C1 segment of cervical spinal cord (tissue), 14 donors: ENCODE measurements at places on chromosomes 13 and 19.

DNA sequence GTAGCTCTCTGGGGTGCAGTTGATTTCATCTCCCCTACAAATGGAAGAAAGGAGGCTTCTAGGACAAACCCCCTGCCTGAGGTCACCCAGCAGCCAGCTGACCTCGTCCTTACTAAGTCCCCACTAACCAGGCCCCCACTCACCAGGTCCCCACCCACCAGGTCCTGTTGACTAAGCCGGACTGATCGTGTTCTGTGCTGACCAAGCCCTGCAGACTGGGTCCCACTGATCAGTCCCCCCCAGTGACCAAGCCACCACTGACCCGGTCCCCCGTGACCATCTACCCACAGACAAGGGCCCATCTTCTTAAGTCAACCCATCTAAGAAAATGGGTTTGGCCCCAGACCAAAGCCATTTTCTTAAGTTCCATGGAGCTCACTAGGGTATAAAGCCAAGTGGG, 36.8 kb upstream of the TPM4 start:
- DNase-seq, result no peak

GRCh38 chr13:71323266-71323665, 543.7 kb downstream of the DACH1 start:
- no peak for DNase-seq

- DNase-seq, result no peak
Observed at GRCh38 chr13:33862016-33862415, 44.1 kb downstream of the RFC3 start.

GRCh38 chr13:80572308-80572922, 231.5 kb upstream of the SPRY2 start:
- DNase-seq, result no peak

GRCh38 chr13:44298314-44298713, 75.3 kb upstream of the SERP2 start:
- no peak for DNase-seq

GRCh38 chr13:100231176-100231575, 142.3 kb downstream of the PCCA start:
- no peak for DNase-seq

DNA sequence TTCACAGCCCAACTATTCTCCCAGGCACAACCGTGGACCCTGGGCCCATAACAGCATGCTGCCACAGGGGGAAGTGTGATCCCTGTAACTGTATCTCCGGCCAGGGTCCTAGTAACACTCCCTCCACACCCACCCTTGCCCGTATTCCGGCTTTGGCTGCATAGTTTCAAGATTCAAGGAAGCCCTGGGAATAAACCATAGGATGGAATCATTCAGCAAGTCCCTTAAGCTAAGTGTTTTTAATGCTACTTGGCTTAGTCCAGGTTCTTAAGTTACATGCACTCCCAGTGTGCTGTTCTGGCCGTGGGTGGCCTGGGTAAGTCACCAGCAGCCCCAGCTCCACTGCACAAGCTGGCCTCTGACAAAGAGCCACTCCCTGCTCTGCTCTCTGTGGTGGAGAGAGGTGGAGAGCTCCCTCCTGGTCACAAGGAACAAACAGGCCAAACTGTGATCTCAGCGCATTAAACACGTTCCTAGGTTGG, 532.4 kb upstream of the SGCG start:
- DNase-seq, result no peak

- no peak for DNase-seq
Observed at GRCh38 chr13:95861296-95861695, 184.4 kb downstream of the DNAJC3 start.

DNA sequence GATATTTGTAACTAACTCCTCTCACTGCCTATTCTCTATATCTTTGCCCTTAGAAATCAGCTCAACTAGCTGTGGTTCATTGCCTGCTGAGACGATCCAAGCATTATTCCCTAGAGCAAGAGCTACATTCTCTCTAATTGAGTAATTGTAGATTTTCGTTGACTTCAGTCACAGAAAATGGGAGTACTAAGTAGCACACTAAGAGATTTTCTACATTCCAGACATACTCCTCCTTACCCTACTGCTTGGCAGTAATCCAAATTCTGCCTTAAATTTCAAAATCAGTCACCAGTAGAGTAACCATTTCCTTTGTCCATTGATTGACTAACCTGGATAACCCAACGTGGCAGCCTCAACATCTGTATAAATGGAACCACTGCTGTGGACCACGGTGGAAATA, 1786.8 kb downstream of the SLITRK5 start:
- DNase-seq, result no peak

DNA sequence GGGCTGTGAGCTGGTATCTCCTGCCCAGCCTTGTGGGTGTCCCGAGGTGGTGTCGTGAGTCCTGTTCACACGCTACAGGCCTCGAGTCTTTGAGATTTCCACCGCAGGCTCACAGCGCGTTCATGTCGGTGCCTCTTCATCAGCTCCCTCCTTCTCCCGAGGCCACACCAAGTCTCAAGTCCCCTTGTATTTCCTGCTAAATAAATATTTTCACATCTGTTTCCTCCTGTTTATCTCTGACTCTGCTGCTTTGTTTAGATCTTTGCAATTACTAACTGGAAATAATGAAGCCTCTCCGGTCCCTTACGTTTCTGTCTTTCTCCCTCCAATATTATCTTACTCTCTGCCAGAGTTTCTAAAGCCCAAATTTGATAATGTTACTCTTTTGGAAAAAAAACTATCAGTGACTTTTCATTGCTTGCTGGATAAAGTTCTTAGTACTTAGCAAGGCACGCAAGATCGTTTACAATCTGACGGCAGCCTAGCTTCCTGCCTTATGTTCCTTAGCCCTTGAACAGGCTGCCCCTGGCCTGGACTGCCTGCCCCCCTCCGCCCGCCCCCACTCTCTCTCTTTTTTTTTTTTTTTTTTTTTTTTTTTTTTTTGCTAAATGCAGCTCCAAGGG, 130.5 kb upstream of the RNF113B start:
- no peak for DNase-seq

DNA sequence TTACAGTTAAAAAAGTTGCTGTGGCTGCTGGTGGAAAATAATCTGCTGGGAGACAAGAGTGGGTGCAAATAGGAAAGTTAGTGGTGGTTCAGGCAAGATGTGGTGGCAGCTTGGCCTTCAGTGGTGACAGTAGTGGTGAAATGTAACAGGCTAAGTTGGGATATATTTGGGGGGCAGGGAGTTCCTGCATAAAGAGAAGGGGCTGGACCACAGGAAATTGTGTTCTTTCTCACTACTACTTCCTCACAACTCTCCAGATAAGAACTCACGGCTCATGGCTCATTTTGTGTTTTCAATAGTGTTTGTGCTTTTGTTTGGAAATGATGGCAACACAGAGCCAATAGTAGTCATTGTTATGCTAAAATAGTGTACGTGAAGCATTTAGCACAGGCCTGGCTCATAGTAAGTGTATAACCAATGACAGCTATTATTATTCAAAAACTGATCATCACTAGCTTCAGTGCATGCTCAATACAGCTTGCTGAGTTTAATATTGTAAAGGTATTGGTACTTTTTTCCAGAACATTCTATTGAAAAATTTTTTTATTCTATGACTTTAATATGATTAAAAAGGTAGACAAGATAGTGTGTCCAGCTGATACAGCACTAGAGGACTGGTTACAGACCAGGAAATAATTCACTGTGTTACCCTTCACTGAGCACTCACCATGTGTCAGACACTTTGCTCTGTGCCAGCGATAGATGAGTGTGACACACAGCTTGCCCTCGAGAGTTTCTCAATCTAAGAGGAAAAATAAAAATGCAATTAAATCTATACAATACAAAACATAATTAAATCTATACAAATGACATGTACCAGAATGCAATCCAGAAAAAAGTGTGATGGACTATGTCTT, 209.8 kb downstream of the POU4F1 start:
- no peak for DNase-seq

DNA sequence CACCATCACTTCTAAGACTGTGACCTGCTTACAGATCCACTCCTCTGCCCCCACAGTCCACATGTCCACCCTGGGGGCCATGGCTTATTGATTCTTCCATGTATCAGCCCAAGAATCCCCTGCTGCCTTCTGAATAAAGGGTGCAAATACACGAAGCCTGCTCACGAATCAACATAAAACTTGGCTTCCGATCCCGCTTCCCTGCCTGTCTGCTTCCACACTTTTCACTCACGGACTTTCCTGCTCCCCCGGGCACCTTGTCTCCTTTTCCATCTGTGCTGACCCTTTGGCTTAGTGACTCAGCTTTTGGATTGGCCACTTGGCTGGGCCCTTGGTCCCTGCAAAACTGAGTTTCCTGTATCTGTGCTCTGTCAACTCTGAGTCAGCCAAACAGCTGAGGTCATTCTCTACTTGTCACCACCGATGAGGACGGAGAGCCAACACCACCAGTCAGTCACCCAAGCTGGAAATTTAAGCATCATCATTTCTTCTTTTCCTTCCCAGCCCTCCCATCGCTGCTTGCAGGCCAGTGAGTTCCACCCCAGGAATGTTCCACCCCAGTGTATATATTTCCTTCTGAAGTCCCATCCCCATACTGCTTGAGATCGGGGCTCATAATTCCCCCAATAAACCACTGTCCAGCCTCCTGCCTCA, 11.4 kb upstream of the USP12 start:
- no peak for DNase-seq

DNA sequence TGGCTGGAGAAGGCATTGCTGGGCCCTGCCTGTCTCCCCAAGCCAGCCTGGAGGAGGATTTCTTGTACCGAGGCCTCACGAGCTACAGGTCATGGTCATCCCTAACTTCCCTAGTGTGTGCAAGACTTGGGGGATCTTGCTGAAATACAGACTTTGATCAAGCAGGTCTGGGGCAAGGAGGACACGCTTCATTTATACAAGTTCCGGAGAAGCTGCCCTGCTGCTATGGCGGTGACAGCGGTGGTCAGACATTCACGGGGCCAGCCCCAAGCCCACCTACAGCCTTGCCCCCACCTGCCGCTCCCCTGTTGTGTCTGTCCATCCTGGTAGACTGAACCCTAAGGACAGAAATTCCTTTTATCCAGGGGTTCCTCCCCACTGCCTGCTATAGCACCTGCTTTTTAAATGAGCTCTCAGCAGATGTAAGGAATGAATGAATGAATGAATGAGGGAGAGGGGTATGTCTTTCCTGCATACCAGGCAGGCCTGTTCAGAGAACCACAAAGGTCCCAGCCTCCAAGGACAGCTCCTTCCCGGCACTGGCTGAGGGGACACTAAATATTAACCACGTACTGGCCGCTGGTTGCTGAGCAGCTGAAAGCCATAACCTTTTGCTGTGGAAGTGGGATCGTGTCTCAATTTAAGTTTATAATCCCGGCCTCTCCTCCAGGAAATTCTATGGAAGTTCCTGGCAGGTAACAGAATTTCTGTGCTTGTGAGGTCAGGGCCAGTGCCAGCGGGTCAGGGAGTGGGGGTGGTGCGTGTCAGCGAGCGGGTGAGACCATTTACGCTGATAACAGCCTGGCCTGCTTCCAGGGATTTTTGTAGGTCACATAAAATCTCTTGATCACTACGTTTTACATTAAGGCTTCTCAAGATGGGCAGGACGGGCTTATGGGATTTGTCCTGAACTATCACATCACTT, 27.1 kb downstream of the TSSK6 start:
- DNase-seq, result no peak

DNA sequence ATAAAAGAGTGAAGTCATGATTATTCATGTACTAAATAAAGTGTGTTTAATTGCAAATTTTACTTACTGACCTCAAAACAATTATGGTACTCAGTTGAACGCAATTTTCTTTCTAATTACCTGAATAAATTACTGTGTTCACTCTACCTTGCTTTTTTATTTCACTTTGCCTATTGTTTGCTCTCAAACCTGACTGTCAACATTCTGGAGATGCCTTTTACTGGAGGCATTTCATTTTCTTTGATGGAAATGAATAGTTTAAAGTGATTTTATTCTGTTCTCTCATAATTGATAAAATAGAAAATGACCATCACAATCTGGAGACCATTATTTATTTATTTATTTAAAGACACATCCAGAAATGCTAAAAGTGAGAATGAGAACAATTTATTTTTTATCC, 811.5 kb upstream of the ATXN8OS start:
- no peak for DNase-seq

- peak; percentile 55 for DNase-seq
Observed at GRCh38 chr13:113483504-113484293, 6.8 kb downstream of the DCUN1D2 start.

- DNase-seq, result no peak
Observed at GRCh38 chr13:21723807-21724505, 53.1 kb downstream of the FGF9 start.

DNA sequence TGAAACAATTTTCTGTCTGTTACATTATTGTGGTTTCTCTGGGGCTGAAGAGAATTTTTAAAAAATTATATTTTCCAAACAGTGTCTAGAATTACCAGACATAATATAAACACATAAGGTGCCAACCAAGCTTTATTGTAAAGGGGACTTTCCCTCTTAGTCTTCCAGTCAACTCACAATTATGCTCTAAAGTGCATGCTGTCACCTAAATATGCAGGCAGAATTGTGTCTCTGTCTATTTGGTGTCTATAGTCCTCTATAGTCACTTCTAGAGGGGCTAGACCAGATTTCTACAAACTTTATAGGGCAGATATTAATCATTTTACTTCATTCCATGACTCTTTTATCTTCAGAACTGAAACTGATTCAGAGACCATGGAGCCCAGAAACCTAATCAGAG, 12.8 kb downstream of the ZNF254 start:
- no peak for DNase-seq

- DNase-seq, result no peak
Observed at GRCh38 chr13:76828316-76828741, 57.9 kb downstream of the KCTD12 start.

- DNase-seq, result no peak
Observed at GRCh38 chr13:66237411-66238062, 992.6 kb downstream of the PCDH9 start.

DNA sequence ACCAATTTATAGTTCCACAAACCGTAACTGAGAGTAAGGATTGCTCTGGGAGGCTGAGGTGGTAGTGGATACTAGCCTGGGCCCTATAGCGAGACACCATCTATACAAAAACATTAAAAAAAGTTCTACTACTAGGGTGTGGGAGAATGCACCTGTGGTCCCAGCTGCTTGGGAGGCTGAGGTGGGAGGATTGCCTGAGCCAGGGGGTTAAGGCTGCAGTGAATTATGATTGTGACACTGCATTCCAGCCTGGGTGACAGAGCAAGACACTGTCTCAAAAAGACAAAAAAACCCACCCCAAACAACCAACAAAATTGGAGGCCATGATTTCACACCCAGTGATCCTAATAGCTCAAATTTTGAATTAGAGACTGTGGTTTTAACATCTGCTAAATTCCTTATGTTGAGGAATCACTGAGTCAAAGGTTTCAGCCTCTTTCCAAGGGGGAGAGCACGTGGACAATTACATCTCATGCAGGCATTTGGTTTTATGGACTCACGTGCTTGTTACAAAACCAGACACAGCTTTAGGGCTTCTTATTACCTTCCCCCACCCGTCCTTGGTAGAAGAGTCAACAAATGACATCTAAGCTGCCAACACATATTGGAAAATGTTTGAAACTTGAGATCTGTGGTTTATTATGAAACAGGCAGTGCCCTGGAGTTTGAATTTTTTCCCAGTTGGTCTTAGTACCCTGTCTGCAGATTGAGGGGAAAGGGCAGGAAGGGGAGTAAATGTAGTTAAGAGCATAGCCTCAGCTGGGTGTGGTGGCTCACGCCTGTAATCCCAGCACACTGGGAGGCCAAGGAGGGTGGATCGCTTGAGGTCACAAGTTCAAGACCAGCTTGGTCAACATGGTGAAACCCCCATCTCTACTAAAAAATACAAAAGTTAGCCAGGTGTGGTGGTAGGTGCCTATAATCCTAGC, 18.5 kb downstream of the CYP2A6 start:
- no peak for DNase-seq

- DNase-seq, result no peak
Observed at GRCh38 chr13:30352121-30352520, 44.8 kb upstream of the KATNAL1 start.

- DNase-seq, result peak; percentile 56
Observed at GRCh38 chr19:12639901-12640613, 26.5 kb downstream of the MAN2B1 start.

GRCh38 chr19:50796634-50797428, 6.6 kb downstream of the ACP4 start:
- no peak for DNase-seq
